Stimulated activated CD8-positive, alpha-beta memory T cell treated with anti-CD3 and anti-CD28 coated beads, Interleukin-15, amount 100 ng/mL, for 4 hours (primary cell): ENCODE measurements at places on chromosomes 13 and 19.

GRCh38 chr13:51807041-51807440, 3.1 kb upstream of the DHRS12 start:
- no peak for DNase-seq

DNA sequence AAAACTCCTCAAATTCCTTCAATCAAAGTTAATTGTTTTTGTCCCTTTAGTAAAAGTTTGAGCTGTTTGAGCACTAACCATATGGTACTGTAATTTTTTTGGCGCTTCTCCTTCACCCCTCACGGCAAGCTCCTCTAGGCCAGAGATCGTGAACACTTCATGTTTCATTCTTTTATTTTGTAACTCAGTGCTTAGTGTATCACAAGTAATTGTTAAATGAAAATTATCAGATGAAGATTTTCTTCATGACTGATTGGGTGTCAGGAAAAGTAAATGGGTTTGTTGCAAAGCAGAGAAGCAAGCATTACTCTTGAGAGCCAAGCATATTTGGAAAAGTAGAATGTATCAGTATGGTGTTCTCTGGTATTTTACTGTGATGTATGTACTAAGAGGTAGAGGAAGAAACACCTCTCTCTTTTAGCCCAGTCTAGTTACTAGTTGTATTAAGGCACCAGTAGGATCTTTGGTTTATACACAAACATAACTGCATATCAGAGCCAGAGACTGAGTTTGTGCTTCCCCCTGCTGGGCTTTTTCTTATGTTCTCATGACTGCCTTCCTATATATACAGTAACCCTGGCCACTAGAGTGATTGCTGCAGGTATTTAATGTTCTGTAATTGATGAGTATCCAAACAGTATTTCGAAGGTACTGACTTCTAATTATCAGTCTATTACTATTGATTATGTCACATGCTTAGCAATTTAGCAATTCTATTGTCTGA, 202.3 kb upstream of the KLHL1 start:
- DNase-seq: no peak

DNA sequence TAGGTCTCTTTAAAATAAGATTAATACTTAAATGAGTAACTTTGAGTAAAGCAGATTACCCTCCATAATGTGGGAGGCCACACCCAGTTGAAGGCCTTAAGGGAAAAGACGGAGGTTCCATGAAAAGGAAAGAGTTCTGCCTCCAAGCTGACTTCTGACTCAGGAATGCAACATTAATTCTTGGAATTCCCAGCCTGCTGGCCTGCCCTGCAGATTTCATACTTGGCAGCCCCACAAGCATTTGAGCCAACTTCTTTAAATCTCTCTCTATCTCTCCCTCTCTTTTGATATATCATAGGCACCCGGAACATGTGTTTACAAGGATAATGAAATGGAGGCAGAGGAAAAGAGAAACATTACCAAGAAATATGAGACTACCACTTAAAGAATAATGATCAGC, 902.3 kb upstream of the MIR17HG start:
- no peak for DNase-seq

DNA sequence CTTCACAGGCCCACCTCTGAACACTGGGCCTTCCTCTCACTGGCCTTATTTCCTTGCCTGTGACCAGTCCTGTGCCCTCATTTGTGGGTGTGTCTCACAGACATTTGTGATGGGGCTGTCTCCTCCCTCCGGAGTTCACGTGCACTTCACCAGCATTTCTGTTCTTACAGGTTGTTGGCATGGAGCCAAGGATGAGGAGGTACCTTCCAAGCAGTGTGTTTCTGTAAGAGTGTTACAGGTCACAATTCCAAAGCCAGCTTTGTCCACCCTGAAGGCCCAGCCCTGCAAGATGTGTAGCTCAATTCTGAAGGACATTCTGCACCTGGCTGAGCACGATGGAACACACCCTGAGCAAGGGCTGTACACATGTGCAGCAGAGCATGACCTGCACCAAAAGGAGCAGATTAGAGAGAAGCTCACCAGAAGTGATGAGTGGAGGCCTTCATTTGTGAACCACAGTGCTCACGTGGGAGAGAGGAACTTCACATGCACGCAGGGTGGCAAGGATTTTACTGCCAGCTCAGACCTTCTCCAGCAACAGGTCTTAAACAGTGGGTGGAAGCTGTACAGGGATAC, 8.1 kb downstream of the ZNF749 start:
- DNase-seq: no peak

DNA sequence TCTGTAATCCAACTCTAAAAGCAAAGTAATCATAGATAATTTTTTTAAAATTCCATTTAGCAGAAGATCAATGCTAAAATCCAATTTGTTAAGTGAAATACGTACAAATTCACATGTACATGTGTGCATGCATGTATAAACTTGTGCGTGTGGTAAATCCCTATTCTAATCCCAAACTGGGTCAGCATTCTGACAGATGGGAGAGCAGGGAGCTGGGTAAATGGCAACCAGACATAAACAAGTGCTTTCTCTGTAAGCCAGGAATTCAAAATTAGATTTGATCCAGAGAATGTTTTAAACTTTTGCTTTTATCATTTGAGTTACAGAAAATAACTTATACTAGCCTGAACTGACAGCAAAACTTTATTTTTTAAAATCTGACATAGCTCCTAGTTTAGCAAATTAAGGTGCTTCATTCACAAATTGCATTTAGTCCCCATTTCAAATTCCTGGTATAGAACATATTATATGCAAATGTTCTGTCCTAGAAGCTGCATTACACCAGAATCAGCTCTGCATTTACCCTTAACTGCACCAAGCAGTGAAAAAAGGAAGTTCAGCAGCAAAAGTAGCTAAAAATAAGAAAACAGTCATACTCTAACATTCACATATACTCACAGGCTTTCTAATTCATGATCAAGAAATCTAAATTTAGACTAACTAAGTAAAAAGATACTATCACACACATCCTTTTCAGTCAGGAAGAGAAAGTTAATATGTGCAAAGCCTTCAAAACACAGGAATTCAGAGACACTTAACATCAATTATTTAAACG, 32.6 kb downstream of the UBL3 start:
- DNase-seq: no peak

DNA sequence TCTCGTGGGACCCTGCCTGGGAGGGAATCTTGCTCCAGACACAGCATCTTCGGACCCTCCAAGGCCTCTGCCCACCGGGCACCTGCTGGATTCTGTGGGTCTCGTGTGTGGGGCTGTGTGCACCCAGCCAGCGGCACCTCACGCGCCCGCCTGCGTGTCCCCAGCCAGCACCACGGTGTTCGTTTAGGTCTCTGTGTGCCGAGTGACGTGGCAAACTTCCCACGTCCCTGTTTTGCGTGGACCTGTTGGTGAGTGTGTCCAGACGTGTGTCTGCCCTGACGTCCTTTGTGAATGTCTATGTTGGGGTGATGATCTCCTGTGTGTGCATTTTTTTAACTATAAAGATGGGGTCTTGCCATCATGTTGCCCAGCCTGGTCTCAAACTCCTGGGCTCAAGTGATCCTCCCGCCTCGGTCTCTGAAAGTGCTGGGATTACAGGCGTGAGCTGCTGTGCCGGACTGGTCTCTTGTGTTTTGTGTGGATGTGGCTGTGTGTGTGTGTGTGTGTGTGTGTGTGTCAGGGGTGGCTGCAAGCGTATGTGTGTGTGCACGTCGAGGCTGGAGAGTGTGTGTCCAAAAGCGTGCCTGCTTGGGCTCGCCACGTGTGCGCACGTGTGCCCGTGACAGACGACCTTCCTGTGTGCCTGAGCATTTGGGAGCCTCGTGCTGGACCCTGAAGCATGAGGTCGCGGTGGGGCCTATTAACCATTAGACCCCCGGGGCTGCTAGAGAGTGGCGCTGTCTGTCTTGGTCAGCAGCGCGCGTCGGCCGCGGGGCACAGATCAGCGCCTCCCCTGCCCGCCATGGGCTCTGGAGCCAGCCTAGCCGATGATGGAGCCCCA, 15.7 kb downstream of the ARID3A start:
- DNase-seq: no peak

- no peak for DNase-seq
These were observed 21.2 kb downstream of the SLC8A2 start for GRCh38 chr19:47450478-47450877.

GRCh38 chr19:10551698-10552301, 8.1 kb downstream of the ATG4D start:
- DNase-seq: no peak

GRCh38 chr13:28494778-28495537, at the start of gene FLT1:
Gene FLT1 (minus strand): TSS chr13:28495128. CDS start chr13:28494843, 285 bp downstream.
- peak; percentile 21 for DNase-seq

DNA sequence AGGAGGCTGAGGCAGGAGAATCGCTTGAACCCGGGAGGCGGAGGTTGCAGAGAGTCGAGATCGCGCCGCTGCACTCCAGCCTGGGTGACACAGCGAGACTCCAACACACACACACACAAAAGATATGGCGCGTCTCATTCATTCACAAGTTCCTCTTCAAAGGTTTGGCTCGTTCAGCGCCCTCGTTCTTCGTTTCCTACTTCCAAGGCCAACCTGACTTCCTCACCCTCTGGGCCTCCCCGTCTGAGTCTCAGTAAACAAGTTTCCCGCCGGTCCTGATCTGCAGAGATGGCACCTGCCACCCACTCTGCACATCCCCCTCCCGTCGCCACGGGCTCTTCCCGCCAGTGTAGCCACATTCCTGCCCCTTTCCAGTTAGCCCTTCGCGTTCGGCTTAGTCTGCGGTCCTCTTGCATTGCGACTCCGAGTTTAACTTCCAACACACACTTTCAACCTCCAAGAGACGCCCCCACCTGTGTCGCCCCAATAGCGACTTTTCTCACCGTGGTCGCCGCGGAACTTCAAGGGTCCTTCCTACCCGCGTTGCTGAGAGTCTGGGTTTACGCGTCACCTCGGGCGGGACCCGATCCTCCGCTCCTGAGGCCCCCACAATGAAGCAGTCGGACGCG, 1.3 kb upstream of the BSG start:
- no peak for DNase-seq

- DNase-seq: no peak
These were observed 46.5 kb downstream of the UTP14C start for GRCh38 chr13:52070929-52071523.

DNA sequence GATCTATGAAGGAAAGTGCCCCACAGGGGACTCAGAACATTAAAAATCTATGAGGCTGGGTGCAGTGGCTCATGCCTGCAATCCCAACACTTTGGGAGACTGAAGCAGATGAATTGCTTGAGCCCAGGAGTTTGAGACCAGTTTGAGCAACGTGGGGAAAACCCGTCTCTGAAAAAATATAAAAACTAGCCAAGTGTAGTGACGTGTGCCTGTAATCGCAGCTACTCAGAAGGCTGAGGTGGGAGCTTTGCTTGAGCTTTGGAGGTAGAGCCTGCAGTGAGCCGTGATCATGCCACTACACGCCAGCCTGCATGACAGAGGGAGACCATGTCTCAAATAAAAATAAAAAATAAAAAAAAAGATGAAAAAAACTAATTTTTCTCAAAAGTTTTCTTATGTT, 1070.6 kb downstream of the PCDH9 start:
- DNase-seq: no peak

GRCh38 chr19:17504030-17504429, 7.4 kb upstream of the PGLS start:
- no peak for DNase-seq

DNA sequence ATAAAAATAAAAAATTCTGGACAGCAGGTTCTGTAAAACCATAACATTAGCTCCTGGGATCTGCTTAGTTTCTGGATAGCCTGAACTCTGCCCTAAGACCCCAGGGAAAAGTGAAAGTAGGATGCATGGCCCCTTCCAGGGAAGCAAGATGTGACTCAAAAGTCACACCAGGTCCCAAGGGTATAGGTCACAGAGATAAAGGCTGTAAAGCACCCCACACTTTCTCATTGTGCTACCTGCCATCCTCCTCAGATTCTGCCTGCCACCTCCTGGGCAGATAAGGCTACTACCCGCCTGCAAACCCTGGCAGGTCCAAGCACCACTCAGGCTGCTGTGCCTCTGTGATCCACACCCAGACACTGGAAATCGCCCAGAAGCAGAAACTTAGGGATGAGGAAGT, 20.6 kb downstream of the FFAR2 start:
- DNase-seq: peak; percentile 31

DNA sequence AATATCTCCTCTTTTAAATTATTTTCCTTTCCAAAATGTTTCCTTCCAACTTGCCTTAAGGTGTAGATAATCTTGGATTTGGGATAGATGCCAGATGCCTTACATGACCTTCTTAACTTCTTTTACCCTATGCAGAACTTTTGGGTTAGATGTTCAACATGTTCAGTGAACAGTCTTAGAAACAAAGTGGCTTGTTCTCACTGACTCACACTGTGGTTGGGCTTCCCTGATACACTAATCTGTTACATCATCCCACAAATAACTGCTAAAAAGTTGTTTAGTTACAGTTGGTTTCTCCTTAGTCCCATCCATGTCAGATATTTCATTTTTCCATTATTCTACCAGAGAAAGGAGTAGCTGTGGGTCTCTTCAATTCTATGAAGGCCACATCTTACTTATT, 2638.2 kb downstream of the PCDH9 start:
- DNase-seq: no peak

GRCh38 chr13:113086991-113087922, 18.3 kb upstream of the F7 start:
- DNase-seq: no peak

DNA sequence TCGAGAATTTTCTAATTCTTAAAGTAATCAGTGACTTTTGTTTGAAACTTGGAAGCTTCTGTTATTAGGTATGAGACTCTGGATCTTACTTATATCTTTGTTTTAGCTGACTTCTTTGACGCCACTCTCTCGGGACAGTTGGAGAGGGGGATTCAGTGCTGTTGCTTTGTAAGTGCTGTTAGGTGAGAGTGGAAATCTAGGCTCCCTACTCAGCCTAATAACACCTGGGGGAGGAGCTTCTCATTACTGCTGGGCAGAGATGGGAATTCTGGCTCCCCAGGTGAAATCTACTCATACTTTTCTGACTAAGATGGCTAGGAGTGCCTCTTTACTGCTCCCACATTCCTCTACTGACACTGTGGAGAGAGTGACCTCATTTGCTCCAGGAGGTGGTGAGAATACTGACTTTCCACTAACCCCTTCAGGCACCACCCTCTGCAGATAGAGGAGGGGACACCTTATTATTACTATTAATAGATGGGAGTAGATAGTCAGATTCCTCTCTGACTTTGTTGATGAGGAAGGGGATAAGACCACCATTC, 324.9 kb upstream of the SPRY2 start:
- no peak for DNase-seq

- DNase-seq: no peak
These were observed 322.3 kb downstream of the DCLK1 start for GRCh38 chr13:35808846-35809245.

GRCh38 chr19:33661336-33661735, 39.6 kb downstream of the CHST8 start:
- DNase-seq: no peak

DNA sequence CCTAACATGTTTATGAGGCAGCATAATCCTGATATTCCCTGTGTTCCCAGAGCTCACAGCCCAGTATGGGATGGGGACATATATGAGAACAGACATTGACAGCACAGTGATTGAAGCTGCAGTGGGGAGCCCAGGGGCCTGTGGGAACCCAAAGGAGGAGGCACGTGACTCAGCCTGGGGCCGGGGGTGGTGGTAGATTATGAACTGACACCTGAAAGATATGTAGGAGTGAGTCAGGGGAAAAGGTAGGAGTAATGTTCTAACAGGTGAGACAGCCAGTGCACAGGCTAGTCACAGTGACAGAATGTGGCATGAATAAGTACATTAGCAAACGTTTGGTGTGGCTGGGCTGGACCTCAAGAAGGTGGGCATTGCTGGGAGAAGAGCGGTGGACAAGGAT, 29.0 kb downstream of the CKM start:
- DNase-seq: no peak

- DNase-seq: no peak
These were observed 17.3 kb upstream of the IL17D start for GRCh38 chr13:20686167-20686566.
